ENCODE measurements at places on chromosomes 12 and 14. TPM values are rescaled to one million over a fixed set of nuclear protein-coding genes. Genes with fewer than 3 reads are reported as not detected.

Gene CD27
- total RNA-seq: 175 TPM

Gene EEF1AKMT3
- 3.9 TPM for total RNA-seq

DNA sequence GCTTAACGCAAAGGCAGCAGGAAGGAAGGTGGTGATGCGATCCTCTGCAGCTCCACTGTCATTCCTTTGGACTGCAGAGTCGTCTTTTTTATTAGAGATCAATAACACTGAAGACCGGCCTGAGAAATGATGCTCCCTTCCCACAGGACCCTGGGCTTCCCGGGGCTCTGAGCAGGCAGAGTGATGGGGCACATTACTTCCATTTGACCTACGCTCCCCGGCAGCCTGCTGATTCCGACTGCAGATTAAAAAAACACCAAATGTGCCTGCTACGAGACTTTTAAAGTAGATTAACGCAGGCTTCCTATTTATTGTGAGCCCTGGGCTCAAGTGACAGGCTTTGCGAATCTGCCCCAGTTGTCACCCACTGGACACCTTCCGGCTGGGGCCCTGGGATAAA, 37.5 kb downstream of the KCNA1 start:
- H3K4me3 ChIP-seq: no peak overlapping the region
- H3K27me3 ChIP-seq: peaks cover 16% of the 10 kb centered on the region
- H3K27ac ChIP-seq: no peak overlapping the region

- DNase-seq: no peak
- no peak overlapping the region for H3K27ac ChIP-seq
- H3K36me3 ChIP-seq: no peaks in the 10 kb centered on the region
- H3K4me1 ChIP-seq: no peaks in the 10 kb centered on the region
Observed at GRCh38 chr12:84157170-84157569, 755.4 kb downstream of the SLC6A15 start.

DNA sequence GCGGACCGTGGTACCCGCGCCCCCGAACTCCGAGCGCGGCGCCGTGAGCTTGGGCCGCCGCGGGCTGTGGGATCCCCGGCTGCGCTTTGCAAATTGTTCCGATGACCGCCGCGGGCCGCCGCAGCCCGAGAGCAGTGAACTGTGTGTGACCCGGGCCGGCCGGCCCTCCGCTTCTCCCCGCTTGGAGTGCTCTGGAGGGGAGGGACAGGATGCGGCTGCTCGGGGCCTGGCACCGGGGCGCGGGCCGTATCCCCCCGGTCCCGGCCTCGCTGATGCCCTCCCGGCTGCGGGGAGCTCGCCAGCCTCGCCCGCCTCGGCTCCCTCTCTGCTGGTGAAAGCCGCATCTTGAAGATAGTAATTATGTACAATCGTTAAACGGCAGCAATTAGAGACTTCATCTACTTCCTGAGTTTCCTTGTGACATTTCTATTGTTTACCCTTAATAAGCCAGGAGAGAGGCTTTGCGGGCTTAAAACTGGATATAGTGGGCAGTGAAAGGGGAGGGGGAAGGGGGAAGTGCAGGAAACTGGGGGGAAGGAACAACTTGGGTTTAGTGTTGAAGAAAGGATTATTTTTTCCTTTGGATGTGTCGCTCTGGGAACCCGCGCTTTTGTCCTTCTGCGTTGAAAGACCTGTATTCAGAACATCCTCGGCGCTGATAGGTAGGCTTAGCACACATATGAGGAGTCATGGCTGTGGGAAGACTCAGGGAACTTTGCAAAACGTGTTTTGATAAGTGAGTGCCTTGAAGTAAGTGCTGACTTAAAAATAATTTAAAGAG, 1.2 kb downstream of the PELI2 start:
- peaks cover 32% of the 10 kb centered on the region for H3K27me3 ChIP-seq
- DNase-seq: peak; percentile 45
- H3K4me3 ChIP-seq: peak overlapping the region; percentile 77

GRCh38 chr12:20194171-20194570, 174.2 kb upstream of the PDE3A start:
- no peaks in the 10 kb centered on the region for H3K36me3 ChIP-seq
- H3K27ac ChIP-seq: no peak overlapping the region
- no peaks in the 10 kb centered on the region for H3K27me3 ChIP-seq
- H3K4me3 ChIP-seq: no peak overlapping the region
- no peaks in the 10 kb centered on the region for H3K4me1 ChIP-seq
- DNase-seq: no peak

DNA sequence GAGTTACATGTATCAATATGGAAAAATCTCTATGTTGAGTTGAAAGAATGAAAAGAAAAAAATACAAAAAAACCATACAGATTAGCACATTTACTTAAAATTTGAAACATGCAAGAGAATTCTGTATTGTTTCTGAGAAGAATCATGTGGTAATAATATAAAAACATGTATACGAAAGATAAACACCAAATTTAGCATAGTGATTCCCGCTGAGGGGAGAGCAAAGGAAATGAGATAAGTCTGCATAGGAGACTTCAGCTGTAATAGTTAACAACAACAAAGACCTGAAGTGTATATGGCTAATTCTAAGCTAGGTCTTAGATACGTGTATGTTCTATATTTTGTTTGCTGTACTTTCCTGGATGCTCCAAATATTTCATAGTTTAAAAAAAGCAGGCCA, 46.5 kb downstream of the FNTB start:
- no peak for DNase-seq
- no peak overlapping the region for H3K4me3 ChIP-seq
- no peaks in the 10 kb centered on the region for H3K27me3 ChIP-seq
- H3K36me3 ChIP-seq: peaks cover 12% of the 10 kb centered on the region

Gene FAM222A
- 1.8 TPM for total RNA-seq

GRCh38 chr12:118189741-118190191, 53.8 kb downstream of the PEBP1 start:
- H3K27me3 ChIP-seq: no peaks in the 10 kb centered on the region
- peaks cover 16% of the 10 kb centered on the region for H3K4me1 ChIP-seq
- no peak for DNase-seq
- H3K4me3 ChIP-seq: no peak overlapping the region

Gene GYS2
- total RNA-seq: not detected

Gene C12orf43
- total RNA-seq: 32.4 TPM

DNA sequence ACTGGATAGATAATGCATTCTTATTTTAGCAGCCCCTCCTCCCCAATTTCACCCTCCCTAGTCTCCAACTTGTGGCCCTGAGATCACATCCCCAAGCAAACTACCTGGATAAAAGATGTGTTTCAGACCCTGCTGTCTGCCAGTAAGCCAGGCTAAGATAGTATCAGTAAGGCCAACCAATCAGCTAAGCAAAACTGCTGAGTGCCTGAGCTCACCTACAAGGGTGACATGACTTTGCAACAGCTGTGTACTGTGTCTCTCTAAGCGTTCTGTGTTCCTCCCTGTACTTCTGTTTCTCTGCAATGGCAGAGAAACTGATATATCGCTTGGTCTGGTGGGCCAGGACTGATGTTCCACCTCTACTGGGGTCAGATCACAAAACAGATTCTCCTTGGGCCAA, 224.9 kb downstream of the BTG1 start:
- no peak for DNase-seq
- no peak overlapping the region for H3K27ac ChIP-seq
- peaks cover 22% of the 10 kb centered on the region for H3K4me1 ChIP-seq
- peaks cover 2% of the 10 kb centered on the region for H3K36me3 ChIP-seq
- no peaks in the 10 kb centered on the region for H3K27me3 ChIP-seq

Gene TAS2R31
- 0.58 TPM for total RNA-seq

Gene OR6J1
- not detected for total RNA-seq

GRCh38 chr12:76018111-76018510, 13.5 kb downstream of the PHLDA1 start:
- H3K36me3 ChIP-seq: peaks cover 5% of the 10 kb centered on the region
- H3K27ac ChIP-seq: no peak overlapping the region
- no peak for DNase-seq
- H3K4me3 ChIP-seq: no peak overlapping the region
- peaks cover 47% of the 10 kb centered on the region for H3K4me1 ChIP-seq
- no peaks in the 10 kb centered on the region for H3K27me3 ChIP-seq

Gene ALDH1L2
- 5.9 TPM for total RNA-seq

DNA sequence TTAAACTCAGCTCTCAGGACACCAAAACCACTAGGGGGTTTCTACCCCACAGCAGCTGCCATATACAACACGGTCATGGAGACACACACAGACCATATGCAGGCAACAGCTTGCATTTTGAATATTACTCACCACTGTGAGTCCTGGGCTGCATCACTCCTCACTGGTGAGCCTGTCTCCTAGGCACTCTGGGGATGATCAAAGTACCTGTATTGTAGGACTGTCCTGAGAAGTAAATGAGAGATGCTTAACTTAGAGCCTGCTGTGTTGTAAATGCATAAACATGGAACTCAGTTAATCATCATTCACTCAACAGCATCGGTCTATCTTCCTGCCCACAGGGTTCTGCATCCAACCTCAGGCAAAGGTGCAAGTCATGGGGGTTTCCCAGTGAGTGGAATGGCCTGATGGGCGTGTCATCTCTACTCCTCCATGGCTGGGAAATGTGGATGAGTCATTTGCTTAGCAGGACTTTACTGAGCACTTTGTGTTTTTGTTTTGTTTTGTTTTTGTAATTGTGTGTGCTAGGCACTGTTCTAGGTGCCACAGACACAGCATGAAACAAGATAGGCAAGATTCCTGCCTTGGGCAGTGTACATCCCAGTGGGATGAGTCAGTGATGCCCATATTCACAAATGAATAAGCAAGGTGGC, 1141.2 kb upstream of the TMEM132C start:
- no peaks in the 10 kb centered on the region for H3K36me3 ChIP-seq
- peaks cover 5% of the 10 kb centered on the region for H3K27me3 ChIP-seq
- no peak overlapping the region for H3K4me3 ChIP-seq
- peaks cover 9% of the 10 kb centered on the region for H3K4me1 ChIP-seq
- DNase-seq: peak; percentile 43

DNA sequence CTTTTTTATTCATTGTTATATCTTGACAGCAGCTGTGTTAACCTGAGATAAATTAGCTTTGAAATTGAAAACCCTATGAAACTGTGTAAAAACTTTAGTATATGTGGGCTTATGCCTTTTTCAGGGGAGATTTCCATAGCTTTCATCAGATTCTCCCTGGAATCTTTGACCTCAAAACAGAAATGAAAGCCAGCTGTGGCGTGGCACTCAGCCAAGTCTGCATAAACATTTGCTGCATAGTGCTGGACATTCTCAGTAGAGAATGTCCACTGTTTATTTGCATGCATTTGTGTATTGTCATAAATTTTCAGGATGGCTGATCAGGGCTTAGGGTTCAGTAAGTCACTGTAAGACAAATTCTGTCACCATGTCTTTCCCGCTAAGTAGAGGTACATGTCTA, 115.3 kb upstream of the NAP1L1 start:
- H3K27me3 ChIP-seq: peaks cover 33% of the 10 kb centered on the region
- peaks cover 6% of the 10 kb centered on the region for H3K4me1 ChIP-seq
- peaks cover 9% of the 10 kb centered on the region for H3K36me3 ChIP-seq

DNA sequence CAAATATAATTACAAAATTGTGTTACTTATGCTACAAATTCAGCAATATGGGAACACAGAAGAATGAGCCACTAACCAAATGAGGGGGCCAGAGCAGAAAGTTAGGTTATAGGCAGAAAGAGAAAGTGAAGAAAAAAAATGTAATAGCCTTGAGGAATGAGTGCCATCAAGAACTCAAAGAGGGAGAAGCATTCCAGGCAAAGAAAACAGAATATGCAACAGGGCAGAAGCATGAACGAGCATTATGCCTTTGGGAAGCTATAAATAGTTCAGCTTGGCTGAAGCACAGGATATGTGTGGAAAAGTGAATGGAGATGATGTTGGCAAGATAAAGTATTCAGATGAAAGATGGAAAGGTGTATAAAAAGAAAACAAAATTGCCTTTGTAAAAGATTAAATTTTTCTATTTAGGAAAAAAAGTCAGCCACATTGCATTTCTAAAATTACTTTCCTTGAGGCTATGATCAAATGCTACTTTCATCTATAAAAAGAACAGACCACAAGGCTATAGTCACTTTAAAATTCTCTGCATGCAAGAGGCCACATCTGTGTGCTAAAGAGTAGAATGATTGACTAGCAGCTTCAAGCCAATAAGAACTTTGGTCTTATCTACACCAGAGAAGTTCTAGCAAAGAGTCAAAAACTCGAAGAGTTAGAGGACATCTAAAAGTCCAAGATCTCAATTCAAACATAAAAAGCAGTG, 193.6 kb upstream of the GARIN6 start:
- H3K36me3 ChIP-seq: no peaks in the 10 kb centered on the region
- no peaks in the 10 kb centered on the region for H3K4me1 ChIP-seq
- no peak for DNase-seq
- H3K27ac ChIP-seq: no peak overlapping the region
- no peak overlapping the region for H3K4me3 ChIP-seq

DNA sequence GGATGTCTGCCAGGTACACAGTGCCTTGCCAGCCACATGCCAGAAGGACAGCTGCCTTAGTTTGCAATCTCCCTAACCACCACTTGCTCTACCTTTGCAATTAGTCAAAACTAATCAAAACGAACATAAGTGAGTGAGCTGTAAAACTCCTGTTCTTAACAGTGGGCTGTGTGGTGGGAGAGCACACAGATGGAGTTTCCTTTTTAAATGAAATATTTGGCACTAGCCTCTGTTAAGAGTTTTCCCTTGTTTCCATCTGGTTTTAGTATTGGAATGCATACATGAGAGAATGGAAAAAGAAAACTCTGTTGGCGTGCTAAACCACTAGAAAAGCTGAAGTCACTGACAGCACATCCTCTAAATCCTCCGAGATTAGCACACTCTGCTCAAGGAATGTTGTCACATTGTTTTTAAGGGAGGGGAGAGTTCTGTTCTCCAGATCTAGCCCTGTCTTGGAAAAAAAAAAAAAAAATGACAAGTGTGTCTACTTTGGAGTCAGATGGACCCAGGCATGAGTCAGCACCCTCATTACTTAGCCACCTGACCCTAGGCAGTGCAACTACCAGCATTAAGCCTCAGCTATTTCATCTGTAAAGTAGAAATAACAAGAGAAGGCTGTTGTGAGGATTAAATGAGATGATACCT, 83.9 kb downstream of the STXBP6 start:
- H3K27ac ChIP-seq: no peak overlapping the region
- H3K4me3 ChIP-seq: no peak overlapping the region
- H3K27me3 ChIP-seq: peaks cover 7% of the 10 kb centered on the region
- H3K4me1 ChIP-seq: no peaks in the 10 kb centered on the region

DNA sequence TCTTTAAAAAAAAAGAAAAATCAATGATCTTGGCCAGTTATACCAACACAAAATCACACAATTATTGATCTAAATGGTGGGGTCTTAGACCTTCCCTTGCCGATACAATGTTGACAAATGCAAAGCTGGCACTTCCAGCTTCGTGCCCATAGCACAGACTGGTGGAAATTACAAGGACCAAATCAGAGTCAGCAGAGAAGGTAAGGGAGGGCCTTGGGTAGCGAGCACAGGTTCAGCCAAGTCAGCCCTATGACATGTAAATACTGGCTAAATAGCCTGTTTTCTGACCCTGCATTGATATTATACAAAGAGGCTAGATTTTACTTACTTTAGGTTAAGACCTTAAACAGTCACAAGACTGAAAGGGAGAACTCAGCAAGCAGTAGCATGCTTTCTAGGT, 30.3 kb upstream of the WDR89 start:
- H3K27ac ChIP-seq: no peak overlapping the region
- H3K4me1 ChIP-seq: no peaks in the 10 kb centered on the region
- no peak overlapping the region for H3K4me3 ChIP-seq
- DNase-seq: no peak

Gene KRT86
- not detected for total RNA-seq

- H3K27ac ChIP-seq: no peak overlapping the region
- H3K4me3 ChIP-seq: no peak overlapping the region
- H3K4me1 ChIP-seq: peaks cover 5% of the 10 kb centered on the region
- no peak for DNase-seq
- no peaks in the 10 kb centered on the region for H3K36me3 ChIP-seq
- H3K27me3 ChIP-seq: peaks cover 54% of the 10 kb centered on the region
Observed at GRCh38 chr14:74249433-74250375, 10.5 kb downstream of the VSX2 start.

Measured in activated naive CD8-positive, alpha-beta T cell treated with anti-CD3 and anti-CD28 coated beads for 36 hours (primary cell).